ENCODE measurements at places on chromosomes 7 and 10.
A peak's percentile ranks its signal among the peaks of the same experiment; 100 is the strongest.

GRCh38 chr7:43781726-43782607, 23.5 kb downstream of the BLVRA start:
- peak; percentile 86 for DNase-seq

DNA sequence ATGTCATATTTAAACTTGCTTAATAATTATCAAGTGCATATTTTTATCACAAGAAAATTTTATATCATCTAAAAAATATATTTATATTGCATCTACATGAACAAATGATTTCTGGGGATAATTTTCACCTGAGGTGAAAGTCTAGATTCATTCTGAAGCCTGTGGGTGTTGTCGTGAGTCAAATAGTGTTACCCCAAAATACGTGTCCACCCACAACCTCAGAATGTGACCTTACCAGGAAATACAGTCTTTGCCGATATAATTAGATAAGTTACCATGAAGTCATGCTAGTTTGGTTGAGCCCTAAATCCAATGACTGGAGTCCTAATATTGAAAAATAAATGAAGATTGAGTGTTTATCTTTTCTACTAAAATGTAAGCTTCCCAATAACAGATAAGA, 203.0 kb upstream of the MDFIC start:
- DNase-seq: no peak

DNA sequence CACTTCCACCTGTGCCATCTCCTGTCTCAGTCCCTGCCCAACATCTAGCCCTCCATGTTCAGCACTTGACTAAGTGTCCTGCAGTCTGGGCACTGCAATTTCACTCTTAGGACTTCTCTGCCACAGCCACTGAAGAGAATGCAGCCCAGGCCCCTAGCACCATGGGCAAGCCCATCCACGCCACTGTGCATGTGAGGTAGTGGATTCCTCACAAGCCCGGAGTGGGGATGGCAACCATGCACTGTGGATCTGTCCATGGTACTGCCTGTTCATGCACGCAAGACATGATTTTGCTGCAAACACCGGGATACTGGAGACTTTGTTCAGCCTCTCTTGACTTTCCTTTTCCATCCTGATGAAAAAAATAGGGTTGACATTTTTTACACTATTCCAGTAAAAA, 12.3 kb downstream of the DDC start:
- peak; percentile 66 for DNase-seq

- DNase-seq: no peak
These were observed 135.8 kb downstream of the RGS10 start for GRCh38 chr10:119406601-119407253.

DNA sequence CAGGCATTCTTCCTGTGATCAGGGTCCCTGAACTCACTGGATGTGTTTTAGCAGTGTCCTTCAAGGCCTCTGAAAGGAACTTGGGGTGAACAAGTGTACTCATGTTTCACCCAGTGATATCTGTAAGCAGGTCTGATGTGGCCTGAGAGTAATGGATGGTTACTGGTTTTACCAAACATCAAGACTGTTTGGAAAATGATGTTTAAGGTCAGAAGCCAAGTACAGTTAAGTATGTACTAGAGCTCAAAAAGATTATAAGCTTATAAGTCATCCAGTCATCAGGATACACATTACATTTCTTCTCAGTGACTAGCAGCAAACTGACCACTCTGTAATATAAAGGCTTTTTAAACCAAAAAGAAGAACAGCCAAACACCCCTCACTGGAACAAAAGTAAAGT, 79.8 kb upstream of the PTN start:
- peak; percentile 29 for DNase-seq

- DNase-seq: no peak
These were observed 6.9 kb downstream of the GHRHR start for GRCh38 chr7:30970594-30971094.

DNA sequence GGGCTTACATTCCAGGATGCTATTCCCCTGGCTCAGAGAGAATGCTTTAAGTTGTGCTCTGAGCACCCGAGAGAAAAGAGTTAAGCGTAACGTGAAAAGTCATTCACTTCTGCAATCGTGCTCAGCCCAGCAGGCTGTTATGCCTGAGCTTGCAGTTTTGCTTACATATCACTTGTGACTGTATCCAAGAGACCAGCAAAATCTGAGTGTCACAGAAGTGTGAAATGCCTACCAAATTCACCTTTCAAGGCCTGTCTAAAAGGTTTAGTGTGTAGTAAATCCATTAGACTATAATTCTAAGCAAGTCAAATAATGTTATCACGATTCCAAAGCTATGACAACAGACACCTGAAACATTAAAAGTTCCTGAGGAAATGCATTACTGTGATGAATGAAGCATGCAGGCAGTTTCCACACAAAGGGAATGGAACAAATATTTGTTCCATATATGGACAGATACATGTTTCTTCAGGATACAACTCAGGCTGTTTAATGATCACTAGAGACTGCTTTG, 20.1 kb downstream of the ITGB1 start:
- peak; percentile 78 for DNase-seq

GRCh38 chr10:992871-993270, 4.6 kb downstream of the GTPBP4 start:
- DNase-seq: peak; percentile 27

DNA sequence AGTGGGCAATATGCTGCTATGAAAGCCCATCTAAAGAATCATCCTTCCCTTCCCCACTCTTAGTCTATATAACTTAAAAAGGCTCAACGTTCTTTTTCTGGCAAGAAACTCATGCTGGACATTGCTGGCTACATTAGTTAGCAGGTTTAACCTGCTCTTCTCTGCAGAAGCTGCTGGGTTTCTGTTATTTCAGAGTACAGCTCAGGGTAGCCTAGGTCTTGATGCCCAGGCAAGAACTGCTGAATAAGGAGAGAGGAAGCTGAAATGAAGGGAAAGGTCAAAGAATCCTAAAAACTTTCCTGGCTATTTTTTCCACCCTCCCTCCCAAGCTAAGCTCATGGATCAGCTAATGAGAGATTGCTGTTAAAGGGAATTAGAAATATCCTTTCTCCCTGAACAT, 79.4 kb downstream of the ANKIB1 start:
- DNase-seq: no peak

- DNase-seq: peak; percentile 45
These were observed 42.4 kb downstream of the TBATA start for GRCh38 chr10:70742537-70743429.

GRCh38 chr10:59688921-59689351, 20.7 kb downstream of the SLC16A9 start:
- DNase-seq: no peak
